ENCODE measurements at places on chromosomes 13 and 19. TPM values are rescaled to one million over a fixed set of nuclear protein-coding genes. Genes with fewer than 3 reads are reported as not detected.

DNA sequence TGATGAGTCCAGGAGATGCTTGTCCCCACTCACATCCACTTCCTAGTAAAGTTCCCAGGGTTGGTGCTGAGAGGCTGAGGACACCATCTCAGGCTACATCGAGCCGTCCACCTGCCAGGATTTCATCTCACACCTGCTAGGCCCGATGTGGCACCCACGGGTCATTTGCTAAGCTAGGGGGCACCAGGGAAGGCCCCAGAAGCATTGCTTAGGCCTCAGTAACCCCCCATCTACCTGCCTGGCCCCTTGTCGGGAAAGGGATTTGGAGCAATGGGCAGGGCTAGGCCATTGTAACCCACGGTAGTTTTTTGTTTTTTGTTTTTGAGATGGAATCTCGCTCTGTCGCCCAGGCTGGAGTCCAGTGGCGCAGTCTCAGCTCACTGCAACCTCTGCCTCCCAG lies 51.8 kb downstream of the F2RL3 start:
- DNase-seq = no peak

The LILRB3 gene
- polyA plus RNA-seq = 2.4 TPM

The ZNF723 gene
- 0.08 TPM for polyA plus RNA-seq

The SMIM44 gene
- not detected for polyA plus RNA-seq

Measured in muscle of back (tissue), 13 donors.